Thyroid gland (tissue), 4 donors: ENCODE measurements at places on chromosomes 7 and 10.

DNA sequence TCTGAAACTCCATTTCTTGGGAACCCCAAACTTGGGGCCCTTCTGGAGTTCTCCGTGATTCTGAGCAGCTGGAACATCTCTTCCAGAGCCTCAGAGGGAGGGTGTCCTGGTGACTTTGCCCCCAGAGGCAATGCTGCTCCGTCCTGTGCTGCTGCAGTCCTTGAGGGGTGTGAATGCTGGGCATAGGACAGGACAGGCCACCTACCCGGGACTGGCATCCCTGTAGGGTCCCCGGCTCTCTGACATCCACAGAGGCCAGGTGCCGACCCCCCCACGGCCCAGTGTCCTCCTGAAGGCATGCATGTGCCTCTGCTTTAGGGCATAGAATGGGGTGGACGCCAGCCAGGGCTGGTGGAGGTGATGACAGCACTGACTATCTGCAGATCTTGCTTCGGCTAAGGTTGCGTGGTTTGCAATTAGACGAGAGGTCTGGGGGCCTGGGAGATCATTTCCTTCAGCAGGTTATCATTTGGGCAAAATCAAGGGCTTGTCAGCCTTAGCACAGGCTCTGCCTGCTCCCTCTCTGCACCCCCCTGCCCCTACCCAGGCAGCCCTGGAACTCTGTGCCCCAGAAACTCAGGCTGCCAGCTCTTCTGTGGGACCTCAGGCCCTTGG, 136.9 kb upstream of the GPR26 start:
- no peak for DNase-seq

DNA sequence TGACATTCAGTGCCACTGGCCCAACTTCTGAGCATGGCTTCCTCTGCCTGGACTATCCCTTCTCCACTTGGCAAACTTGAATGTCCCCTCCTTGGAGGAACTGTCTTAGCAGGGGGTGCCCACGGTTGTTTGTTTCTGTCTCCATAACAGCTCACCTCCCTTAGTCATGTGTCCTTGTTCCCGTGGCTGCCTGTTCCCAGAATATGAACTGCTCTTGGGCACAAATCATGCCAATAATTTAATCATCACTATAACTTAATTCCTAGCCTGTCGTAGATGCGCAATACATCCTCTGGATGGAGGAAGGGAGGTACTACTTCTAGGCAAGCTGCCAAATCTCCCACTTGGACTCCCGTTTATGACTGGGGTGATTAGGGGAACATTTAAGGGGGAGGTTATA, 173.1 kb downstream of the MYOF start:
- no peak for DNase-seq

GRCh38 chr7:143172354-143172753, 10.9 kb upstream of the TAS2R39 start:
- DNase-seq: peak; percentile 92

DNA sequence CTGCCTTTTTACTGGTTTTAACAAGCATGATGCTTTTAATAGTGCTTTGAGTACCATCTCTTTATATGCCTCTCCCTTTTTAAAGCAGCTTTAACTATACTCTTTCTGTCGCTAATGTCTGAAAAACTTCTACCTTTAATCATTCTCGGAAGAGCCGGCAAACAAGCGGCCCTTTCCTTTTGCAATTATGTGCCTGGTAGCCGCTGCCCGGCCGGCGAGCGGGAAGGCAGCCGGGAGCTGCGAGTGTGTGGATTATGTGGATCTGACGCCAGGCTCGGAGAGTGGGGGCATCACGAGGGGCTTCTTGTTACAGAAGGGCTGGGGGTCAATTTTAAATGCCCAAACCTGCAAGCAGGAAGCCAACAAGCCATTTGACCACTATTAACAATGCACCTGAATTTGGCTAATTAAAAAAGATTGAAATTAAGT, 120.9 kb downstream of the BUB3 start:
- no peak for DNase-seq

DNA sequence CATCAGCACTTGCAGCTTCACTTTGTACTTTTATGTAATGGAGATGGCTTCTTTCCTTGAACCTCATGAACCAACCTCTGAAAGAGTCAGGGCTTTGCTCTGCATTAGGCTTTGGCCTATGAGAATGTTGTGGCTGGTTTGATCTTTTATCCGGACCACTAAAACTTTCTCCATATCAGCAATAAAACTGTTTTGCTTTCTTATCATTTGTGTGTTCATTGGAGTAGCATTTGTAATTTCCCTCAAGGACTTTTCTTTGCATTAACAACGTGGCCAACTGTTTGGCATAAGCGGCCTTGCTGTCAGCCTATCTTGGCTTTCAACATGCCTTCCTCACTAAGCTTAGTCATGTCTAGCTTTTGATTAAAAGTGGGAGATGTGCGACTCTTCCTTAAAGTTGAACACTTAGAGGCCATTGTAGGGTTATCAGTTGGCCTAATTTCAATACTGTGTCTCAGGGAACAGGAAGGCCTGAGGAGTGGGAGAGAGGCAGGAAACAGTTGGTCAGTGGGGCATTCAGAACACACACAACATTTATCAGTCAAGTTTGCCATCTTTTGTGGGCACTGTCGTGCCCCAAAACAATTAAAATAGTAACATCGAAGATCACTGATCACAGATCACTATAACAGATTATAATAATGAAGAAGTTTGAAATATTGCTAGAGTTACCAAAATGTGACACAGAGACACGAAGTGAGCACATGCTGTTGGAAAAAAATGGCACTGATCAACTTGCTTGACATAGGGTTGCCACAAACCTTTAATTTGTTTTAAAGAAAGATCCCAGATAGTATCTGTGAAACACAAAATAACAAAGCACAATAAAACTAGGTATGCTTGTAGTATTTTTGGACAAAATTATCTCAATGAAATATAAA, 64.7 kb downstream of the NRF1 start:
- DNase-seq: no peak

GRCh38 chr10:123995082-123995460, 98.3 kb downstream of the CHST15 start:
- no peak for DNase-seq

- DNase-seq: peak; percentile 55
These were observed 240.3 kb upstream of the KAT6B start for GRCh38 chr10:74586088-74586585.

- DNase-seq: no peak
These were observed 316.6 kb upstream of the ZNF32 start for GRCh38 chr10:43965033-43965917.

DNA sequence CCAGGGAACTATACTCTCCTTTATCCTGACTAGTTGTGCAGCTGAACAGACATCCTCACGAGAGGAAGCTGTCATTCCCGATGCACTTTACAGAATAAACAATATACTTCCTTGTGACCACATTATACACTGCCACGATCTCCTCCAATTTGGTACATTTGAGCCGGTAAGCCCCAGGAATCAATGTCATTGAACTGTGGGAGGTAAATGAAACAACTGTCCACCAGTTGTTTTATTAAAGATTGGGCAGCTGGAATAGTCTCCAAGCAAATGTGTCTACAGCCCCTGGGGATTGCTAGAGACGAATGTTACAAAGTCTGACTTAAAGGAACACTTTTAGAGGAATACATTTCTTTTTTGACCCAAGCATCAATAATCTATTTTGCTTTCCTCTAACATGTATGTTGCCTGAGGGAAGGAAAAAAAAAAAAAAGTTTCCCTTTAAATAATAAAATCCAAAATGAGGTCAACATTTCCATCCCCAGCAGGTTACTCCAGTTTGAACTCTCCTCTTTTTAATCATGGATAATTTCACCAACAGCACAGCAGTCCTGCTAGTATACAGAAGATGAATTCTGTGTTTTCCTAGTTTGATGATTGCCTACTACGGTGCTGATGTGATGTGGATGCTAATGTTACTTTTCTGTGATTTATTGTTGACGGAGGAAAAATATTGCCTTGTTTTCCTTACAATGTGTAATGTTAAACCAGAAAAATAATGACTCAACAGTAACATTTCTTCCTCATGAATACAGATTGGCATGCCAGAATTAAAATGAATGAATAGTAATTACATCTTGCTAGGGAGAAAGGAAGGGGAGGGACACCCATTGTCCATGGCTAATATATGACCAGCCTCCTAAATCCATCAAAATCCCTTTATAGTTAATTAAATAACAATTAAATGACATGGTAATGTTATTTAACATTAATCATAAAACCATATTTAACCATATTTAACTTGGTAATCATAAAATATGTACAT, 360.9 kb downstream of the NEBL start:
- no peak for DNase-seq

DNA sequence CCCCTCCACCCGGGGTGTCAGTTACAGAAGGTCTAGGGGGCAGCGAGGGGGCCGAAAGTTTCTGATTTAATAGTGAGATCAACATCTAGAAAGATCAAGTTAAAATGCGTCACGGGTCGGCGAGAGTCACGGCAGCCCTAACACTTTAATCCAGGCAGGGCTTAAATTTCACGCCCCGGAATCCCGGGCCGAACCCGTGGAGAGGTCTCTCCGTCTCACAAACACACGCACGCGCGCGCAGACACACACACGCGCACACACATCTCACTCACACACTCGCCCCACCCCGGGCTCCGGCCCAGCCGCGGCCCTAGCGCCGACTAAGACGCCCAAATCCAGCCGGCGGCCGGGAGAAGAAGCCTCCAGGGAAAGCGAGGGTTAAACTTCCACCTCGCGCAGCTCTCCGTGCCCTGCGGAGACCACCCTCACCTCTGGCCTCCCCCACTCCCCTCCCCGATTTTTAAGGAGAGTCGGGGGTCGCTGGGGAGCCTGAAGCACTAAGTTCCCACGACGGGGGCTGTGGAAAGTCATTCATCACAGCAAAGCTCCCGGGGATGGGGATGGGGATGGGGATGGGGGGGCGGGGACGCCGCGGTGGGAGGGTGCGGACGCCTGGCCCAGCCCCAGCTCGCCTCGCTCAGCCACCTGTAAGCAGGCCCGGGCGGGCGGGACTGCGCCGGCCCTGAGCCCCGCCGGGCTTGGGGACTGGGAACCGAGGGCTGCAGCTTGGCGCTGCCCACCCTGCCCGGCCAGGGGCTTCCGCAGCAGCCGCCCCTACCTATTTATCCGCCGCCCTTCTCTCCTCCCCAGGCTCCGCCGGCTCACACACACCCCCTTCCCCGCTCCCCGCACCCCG, 1.6 kb downstream of the PDGFA start:
- DNase-seq: peak; percentile 53

DNA sequence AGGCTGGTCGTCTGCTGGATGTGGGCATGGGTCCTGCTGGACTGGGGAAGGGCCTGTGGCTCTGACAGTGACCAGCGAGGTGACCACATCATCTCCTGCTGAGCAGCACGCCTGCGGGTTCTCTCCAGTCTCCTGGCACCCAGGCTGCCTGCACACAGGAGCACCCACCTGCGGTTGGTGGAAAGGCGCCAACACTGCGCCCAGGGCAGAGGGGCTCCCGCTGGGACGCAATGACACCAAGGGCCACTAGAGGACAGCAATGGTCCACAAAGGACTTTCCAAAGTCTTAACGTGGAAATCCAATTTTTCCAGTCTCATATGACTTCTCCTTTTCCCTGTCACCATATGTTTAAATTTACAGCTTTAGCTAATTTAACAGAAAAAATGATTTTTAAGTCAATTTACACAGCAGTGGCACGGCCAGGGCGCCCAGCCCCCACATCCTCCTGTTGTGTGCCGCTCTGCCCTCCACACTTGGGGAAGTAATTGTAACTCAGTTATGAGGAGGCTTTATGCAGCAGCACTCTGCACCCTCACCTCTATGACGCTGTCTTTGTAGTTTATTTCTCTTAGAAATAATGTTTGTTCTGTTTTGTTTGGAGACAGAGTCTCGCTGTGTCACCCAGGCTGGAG, 38.1 kb downstream of the CFAP46 start:
- DNase-seq: peak; percentile 73

DNA sequence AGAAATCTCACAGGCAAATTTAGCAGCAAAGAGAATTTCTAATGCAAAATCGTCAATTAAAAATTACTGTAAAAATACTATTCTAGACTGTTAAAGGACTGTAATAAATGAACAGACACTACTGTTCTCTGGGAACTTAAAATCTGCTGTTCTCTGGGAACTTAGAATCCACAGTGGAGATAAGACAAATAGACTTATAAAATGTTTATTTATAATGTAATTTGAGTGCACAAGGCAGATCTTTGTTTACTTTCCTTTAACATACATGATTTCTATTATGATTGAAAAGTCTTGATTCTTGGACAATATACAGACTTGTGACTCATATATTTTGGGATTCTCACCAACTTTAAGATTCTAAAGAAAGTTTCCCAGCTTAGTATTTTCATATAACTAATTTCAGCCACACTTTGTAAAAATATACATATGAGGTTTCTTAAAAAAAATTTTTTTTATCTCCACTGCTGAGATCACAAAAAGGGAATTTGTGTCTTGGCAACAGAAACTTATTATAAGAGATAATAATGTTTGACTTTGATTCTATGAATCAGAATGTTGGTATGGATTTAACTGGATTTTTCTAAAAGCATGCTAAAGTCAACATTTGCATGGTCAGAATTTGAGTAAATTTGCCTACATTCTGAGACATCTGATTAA, 166.3 kb upstream of the RHOBTB1 start:
- no peak for DNase-seq

- no peak for DNase-seq
These were observed 79.4 kb upstream of the PRKAR2B start for GRCh38 chr7:106965108-106965507.

GRCh38 chr10:49654036-49654693, 25.3 kb upstream of the C10orf53 start:
- DNase-seq: no peak

- peak; percentile 17 for DNase-seq
These were observed 196.9 kb upstream of the RHOBTB1 start for GRCh38 chr10:61140765-61141392.

- no peak for DNase-seq
These were observed 25.0 kb downstream of the IGF2BP3 start for GRCh38 chr7:23445326-23445725.

DNA sequence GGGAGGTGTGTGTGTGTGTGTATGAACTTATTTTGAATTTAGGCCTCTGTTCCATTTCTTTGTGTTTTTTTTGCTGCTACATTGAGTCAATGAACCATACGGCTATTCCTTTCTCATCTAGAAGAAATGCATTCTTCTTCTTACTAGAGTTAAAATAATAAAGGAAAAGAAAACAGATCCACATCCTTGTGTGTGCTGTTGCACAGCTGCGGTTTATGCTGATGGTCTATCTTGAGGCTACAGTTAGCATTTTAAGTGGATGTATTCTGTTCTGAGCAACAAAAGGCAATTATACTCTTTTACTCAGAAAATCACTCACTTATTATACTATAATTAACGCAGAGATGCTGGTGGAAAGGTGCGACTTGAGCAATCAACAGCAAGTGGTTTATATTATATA, 615.0 kb upstream of the MBL2 start:
- no peak for DNase-seq

- peak; percentile 71 for DNase-seq
These were observed 60.9 kb upstream of the CAMK2B start for GRCh38 chr7:44386139-44386913.

DNA sequence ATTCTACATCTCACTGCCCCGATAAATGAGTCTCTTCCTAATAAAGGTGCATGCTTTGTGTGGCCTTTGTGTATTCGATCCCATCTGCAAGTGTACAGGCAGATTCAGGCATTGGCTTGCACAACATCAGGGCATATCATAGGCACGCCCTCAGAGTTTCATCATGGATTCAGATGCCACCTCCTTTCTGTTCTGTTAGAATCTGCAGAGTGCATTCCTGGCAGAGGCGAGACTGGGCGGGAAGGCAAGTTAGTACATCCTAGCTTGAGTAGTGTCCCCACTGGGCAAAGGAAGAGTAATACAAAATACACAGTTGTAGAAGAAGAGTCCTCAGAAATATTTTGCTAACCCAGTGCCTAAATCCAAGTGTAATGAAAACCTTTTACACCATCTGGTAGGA, 346.5 kb upstream of the GALNT17 start:
- DNase-seq: no peak
